Esophagus squamous epithelium (tissue), 5 donors: ENCODE measurements at places on chromosomes 4 and X.

DNA sequence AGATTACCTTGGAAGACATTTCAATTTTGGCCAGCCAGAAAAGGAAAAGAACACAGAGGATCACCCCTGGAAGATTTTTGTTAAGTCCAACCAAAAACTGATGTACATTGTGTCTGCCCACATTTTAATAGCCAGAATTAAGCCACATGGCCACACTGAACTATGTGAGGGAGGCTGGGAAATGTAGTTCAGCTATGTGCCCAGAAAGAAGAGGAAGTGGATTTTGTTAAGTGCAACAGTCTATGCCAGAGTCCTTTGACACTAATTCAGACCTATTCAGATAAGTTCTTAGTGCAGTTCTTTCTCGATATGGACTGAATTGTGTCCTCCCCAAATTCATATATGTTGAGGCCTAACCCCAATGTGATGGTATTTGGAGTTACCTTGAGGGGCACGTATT is 18.4 kb downstream of the PRPS1 start:
- DNase-seq: no peak

DNA sequence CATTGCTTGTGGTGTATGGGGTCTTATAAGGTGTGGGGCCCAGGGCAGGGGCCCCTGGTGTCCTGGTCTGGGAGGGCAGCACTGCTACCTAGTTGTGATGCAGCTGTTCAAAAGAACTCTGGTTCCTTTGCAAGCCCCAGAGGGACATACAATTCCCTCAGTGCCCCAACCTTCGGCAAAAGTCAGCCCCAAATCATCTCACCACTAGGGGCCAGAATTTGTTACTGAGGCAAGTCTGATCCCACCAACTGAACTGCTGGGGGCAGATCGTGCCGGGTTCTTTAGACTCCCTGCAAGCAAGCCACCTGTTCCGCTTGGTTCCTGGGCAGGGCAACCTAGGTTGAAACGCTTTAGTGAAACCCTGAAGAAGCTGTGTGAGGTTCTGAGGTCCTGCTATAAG is 180.1 kb upstream of the S100G start:
- DNase-seq: no peak

DNA sequence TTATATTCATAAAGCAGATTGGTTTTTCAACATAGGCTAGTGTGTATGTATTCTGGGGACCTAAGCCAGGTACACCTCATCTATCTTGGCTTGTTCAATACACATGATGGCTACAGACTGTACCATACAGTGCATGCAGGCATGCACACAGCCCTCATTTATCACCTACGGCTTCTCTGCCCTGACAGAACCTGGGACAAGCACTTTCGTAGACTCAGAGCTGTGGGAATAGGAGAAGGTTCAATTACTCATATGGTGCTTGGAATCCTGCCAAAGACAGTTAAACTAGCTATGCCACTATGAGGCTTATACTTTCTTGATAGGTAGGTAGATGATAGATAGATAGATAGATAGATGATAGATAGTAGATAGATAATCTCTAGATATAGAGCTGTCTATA is 457.2 kb downstream of the GALNTL6 start:
- no peak for DNase-seq

- DNase-seq: no peak
These were observed 343.3 kb upstream of the FRG1 start for GRCh38 chr4:189597341-189597740.
